ENCODE measurements at places on chromosomes 7 and 10.

- peak; percentile 63 for DNase-seq
Measured at GRCh38 chr7:100087055-100087750, 1.6 kb upstream of the COPS6 start.

- DNase-seq, result no peak
Measured at GRCh38 chr10:78078539-78079330, 45.1 kb downstream of the RPS24 start.

- DNase-seq, result no peak
Measured at GRCh38 chr7:17786314-17786852, 153.9 kb downstream of the SNX13 start.

- no peak for DNase-seq
Measured at GRCh38 chr10:91381257-91381891, 28.8 kb upstream of the HECTD2 start.

GRCh38 chr7:29495653-29496052, 68.0 kb upstream of the PRR15 start:
- DNase-seq, result no peak

- DNase-seq, result no peak
Measured at GRCh38 chr7:23207884-23208283, 26.0 kb downstream of the NUP42 start.

GRCh38 chr10:120432209-120432608, 24.8 kb upstream of the PLPP4 start:
- no peak for DNase-seq

DNA sequence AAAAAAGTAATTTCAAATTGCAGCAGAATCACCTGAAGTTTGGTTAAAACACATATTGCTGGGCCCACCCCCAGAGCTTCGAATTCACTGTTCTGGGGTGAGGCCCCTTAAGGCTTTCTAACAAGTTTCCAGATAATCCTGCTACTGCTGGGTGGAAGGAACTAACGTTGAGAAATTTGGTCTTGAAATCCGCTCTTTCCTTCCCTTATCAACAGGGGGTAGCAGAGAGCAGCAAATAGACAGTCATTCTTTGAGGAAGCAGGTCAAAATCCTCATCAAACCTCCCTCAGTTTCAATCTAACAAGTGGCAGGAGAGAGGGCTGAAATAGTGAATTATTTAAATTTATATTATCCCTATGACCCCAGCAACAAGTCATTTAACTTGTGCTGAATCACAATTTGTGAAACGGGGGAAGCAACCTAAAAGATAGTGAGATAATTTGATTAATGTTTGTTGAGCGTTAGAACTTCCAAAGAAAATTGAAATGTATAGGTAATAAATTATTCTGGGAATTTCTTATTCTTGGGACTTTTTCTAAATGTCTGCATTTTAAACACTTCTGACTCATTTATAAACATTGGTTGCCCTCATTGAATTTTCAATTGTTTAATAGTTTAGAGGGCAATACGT, 21.7 kb upstream of the MALSU1 start:
- DNase-seq, result no peak

- no peak for DNase-seq
Measured at GRCh38 chr7:132464740-132465139, 111.5 kb downstream of the PLXNA4 start.
